GOT3 (cell line): ENCODE measurements at places on chromosomes 2 and 18.

DNA sequence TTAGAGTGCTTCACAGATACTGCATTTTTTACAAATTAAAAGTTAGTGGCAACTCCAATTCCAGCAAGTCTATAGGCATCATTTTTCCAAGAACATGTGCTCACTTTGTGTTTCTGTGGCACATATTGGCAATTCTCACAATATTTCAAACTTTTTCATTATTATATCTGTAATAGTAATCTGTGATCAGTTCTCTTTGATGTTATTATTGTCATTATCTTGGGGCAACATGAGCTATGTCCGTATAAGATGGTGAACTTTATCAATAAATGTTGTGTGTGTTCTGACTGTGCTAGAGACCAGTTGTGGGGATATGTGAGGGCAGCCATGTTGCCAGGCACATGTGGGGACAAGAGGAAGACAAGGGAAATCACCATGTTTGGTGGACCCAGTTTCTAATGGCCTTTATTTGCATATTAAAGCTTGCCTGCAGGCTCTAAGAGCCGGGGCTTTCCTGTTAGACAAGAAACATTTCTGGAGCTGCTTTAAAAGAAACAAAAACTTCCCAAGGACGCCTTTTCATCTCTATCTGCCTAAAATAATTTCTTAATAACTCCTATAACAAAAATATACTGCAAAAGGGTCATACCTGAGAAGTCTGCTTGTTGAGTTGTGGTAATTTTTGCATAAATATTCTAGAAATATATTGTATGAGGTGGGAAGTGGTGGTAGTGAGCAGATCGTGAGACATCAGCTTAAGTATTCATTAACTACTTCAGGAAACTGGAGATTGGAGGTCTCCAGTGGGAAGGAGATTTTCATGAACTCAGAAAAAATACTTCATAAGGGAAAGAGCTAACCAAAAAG, 37.2 kb downstream of the KYNU start:
- no peak for DNase-seq

GRCh38 chr2:84285056-84285747, 173.9 kb downstream of the SUCLG1 start:
- DNase-seq: no peak

- DNase-seq: no peak
Measured at GRCh38 chr2:60643747-60644146, 90.3 kb upstream of the BCL11A start.

DNA sequence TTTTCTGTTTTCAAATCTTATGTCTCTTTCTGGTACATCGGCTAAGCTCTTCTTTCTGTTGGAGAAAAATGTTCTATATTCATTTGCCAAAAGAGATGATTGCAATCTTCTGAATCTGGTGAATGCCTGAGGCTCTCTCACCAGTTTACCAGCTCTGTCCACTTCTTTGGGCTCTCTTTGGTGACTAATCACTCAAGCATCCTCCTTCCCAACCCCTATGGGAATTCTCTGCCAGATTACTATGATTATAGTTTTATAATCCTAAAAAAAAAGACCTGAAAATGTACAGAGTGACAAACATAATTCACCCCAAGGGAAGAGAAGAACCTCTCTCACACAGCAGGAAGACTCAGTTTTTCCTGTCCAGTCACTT, 187.3 kb downstream of the CAMKMT start:
- DNase-seq: no peak

GRCh38 chr2:173652311-173652710, 297.6 kb downstream of the CDCA7 start:
- no peak for DNase-seq

DNA sequence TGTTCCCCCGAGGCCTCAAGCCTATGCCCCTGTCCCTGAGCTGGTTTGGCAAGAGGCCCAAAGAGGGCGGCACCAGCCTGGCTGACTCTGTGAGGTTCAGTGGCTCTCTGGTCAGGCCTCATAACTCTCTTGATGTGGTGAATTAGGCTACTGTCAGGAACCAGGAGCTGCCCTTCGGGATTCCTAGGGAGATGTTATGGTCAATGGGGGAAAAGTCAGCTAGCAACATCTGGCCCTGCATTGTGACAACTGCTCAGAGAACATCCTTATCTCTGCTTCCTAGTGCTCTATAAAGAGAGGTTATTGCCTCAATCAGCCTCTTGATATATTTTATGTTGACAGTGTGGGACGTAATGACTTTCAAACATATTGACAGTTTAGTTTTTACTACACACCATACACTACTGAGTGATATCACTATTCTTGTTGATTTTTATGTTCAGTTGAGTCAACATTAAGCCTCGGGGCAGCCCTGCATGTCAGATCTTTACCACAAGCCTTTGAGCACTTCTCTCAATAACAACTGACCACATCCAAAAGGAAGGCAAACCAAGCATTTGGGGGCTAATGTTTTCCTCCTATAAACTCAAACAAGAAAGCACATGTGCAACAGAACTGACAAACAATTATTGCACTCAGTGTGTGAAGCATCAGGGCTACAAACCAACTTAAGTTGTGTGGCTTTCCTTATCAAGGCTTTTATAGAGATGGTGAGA, 448.3 kb upstream of the SLC14A2 start:
- DNase-seq: peak; percentile 11

- no peak for DNase-seq
Measured at GRCh38 chr18:79400091-79400590, 4.4 kb downstream of the NFATC1 start.
